Activated naive CD4-positive, alpha-beta T cell treated with anti-CD3 and anti-CD28 coated beads, Interleukin-2, amount 10 ng/mL, durations not matched to agents 7 days and 5 days (primary cell): ENCODE measurements at places on chromosomes 7 and 10.

- no peaks in the 10 kb centered on the region for H3K36me3 ChIP-seq
- peaks cover 3% of the 10 kb centered on the region for H3K4me1 ChIP-seq
- no peak overlapping the region for H3K4me3 ChIP-seq
- H3K27me3 ChIP-seq, result peaks cover 38% of the 10 kb centered on the region
Measured at GRCh38 chr10:620417-620816, 69.1 kb downstream of the DIP2C start.

GRCh38 chr10:53107711-53108110 is 335.1 kb upstream of the MBL2 start:
- no peak overlapping the region for H3K27ac ChIP-seq
- H3K4me1 ChIP-seq, result peaks cover 12% of the 10 kb centered on the region
- no peaks in the 10 kb centered on the region for H3K36me3 ChIP-seq
- no peak overlapping the region for H3K4me3 ChIP-seq
- H3K27me3 ChIP-seq, result no peaks in the 10 kb centered on the region
- no peak for DNase-seq

- H3K27ac ChIP-seq, result no peak overlapping the region
- peaks cover 15% of the 10 kb centered on the region for H3K27me3 ChIP-seq
- H3K4me1 ChIP-seq, result peaks cover 1% of the 10 kb centered on the region
- no peak for DNase-seq
- H3K4me3 ChIP-seq, result no peak overlapping the region
Measured at GRCh38 chr7:47259682-47260081, 322.2 kb downstream of the TNS3 start.

DNA sequence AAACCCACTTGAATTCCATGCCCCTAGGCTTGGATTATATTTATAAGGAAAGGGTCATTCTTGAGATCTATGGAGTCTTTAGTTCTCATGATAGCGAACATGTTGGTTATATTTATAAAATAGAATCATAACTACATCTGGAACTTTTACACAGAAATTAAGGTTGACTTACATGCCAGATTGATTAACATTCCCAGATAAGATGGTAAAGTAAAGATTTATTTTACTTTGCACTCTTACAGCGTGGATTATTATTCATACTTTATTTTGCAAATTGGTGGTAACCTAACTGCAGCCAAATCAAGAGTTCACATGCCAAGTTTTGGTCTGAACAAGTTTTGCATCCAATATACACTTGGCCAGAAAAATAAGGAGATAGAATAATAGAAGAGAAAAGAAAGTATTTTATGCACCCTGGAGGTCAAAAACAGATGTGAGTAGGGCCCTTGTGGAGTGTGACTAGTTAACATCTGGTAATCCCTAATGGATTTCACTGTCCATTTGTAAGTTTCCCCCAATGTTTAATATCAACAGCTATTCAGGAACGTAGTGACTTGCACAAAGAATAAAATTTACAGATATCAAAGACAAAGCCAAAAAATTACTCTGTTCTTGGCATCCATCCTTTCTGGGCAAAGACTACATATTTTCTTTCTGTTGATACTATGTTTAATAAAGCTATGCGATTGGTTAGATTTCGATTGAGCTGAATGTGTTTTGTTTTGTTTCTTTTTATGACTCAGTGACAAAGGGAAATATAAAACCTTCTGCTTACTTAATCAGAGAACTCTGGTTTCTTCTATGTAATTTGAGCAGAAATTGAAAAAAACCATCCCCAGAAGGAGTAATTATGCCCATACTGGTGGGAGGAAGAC is 10.1 kb upstream of the TMEM26 start:
- H3K27me3 ChIP-seq, result peaks cover 2% of the 10 kb centered on the region
- H3K4me1 ChIP-seq, result no peaks in the 10 kb centered on the region
- H3K36me3 ChIP-seq, result no peaks in the 10 kb centered on the region
- H3K27ac ChIP-seq, result no peak overlapping the region

GRCh38 chr7:140616328-140616727 is 24.3 kb downstream of the DENND2A start:
- no peaks in the 10 kb centered on the region for H3K27me3 ChIP-seq
- H3K4me3 ChIP-seq, result no peak overlapping the region
- no peaks in the 10 kb centered on the region for H3K4me1 ChIP-seq
- no peak for DNase-seq
- H3K27ac ChIP-seq, result no peak overlapping the region
- H3K36me3 ChIP-seq, result no peaks in the 10 kb centered on the region

DNA sequence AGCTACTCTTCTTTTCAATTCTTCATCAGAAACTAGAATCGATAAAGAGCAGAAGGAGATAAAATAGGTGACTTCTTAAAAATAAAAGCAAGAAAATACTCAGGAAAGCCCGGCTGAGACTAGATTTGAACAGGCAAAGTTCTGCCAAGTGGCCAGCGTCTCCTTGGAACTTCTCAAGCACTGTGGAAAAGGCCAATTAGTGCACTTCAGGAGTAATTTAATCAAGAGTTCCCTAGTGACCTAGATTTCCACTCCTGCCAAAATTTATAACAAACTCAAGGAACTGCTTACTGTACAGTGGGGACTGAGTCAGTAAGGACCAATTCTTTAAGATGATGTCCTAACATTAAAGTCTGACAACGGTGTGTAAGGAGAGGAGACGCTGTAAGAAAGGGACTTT is 57.3 kb downstream of the CHCHD3 start:
- H3K27me3 ChIP-seq, result no peaks in the 10 kb centered on the region
- peaks cover 14% of the 10 kb centered on the region for H3K36me3 ChIP-seq
- no peak overlapping the region for H3K27ac ChIP-seq

DNA sequence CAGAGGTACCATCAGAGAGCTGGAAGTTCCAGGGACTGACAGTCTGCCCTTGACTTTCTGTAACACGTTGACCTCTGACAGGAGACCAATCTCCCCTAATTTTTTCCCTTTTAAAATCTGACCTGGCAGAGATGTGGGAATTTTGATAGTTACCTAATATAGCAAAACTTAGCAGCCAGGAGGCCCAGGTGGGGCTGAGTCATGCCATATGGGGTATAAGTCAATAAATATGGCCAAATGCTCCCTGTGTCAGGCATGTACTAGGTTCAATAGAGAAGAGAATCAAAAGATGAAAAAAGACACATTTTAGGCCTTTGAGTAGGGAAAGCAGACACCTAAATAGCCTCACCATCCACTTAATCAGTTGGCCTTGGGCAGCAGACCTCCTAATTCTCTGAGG is 6.1 kb upstream of the GRK5 start:
- peaks cover 22% of the 10 kb centered on the region for H3K4me1 ChIP-seq
- no peaks in the 10 kb centered on the region for H3K36me3 ChIP-seq
- no peak overlapping the region for H3K27ac ChIP-seq
- peaks cover 8% of the 10 kb centered on the region for H3K27me3 ChIP-seq

DNA sequence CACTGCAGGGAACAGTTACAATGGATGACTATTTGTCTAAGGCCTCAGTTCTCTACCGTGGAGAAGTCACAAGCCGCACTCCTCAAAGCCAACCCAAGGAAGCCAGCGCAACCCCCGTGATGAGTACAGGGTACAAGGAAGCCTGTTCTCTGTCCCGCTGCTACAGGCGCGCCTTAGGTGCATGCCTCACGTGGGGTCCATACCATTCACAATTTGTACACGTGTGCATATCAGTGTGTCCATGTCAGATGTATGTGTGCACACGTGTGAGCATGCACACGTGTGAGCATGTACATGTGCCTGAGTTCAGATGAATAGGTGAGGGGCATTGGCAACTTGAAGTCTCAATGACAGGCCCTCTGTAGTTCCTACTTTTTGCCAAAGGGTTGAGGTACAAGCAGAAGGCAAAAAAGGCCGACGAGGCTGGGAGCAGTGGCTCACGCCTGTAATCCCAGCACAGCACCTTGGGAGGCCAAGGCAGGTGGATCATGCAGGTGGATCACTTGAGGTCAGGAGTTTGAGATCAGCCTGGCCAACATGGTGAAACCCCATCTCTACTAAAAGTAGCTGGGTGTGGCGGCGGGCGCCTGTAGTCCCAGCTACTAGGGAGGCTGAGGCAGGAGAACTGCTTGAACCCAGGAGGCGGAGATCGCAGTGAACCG is 62.8 kb downstream of the CTBP2 start:
- DNase-seq, result no peak
- H3K27ac ChIP-seq, result no peak overlapping the region
- H3K27me3 ChIP-seq, result no peaks in the 10 kb centered on the region
- H3K4me3 ChIP-seq, result no peak overlapping the region
- no peaks in the 10 kb centered on the region for H3K36me3 ChIP-seq
- H3K4me1 ChIP-seq, result no peaks in the 10 kb centered on the region

DNA sequence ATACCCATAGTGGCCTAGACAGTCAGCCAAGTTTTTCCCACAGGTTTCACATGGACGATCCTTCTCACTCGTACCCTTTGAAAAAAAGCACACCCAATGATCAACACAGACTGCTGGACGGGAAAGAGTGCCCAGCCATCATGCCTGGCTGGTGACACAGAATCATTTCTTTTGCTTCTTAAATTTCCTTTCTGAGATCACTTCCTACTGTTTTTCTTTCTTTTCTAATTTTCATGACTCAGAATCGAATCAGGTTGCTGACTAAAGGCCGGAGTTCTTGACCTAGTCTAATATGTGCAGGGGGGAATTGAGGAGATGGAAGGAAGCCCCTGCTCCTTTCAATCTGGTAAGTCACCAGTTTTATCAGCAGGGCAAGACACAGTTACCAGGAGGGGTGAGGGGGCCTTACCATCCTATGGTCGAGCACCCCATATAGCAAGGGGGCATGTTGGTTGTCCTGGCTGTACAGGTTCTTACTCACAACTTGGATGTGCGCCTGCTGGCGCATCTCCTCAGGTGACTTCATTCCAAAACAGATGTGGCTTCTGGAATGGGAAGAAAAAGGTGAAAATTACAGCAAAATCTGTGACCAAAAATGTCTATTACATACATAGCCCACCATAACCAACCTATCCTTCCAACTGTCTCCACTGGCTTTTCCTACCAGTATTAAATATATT is 3.5 kb downstream of the POLR3A start:
- DNase-seq, result no peak
- no peak overlapping the region for H3K4me3 ChIP-seq
- H3K27ac ChIP-seq, result no peak overlapping the region
- peaks cover 31% of the 10 kb centered on the region for H3K4me1 ChIP-seq
- peaks cover 3% of the 10 kb centered on the region for H3K27me3 ChIP-seq

- no peak for DNase-seq
- H3K27ac ChIP-seq, result no peak overlapping the region
- no peaks in the 10 kb centered on the region for H3K27me3 ChIP-seq
- no peaks in the 10 kb centered on the region for H3K36me3 ChIP-seq
- no peaks in the 10 kb centered on the region for H3K4me1 ChIP-seq
Measured at GRCh38 chr7:71019706-71020105, 112.2 kb upstream of the GALNT17 start.

DNA sequence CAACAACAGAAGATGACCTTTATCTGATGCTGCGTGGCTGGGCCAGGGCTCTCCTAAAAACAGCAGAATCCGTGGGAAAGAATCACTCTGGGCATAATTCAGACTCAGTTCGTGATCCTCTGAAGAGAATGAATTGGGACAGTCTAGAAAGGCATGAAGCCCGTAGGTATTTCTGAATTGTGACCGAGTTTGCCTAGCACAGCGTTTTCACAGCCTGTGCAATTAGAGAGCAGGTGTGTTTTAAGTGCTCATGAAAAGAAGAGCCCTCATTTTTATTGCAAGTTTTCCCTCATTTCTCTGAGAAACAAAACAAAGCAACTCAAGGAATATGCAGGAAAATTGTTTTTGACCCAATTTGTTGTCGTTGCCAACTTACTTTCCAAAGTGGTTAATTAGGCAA is 366.2 kb downstream of the WDR11 start:
- no peak for DNase-seq
- H3K27me3 ChIP-seq, result no peaks in the 10 kb centered on the region
- no peaks in the 10 kb centered on the region for H3K36me3 ChIP-seq

- H3K27me3 ChIP-seq, result no peaks in the 10 kb centered on the region
- H3K36me3 ChIP-seq, result peaks cover 16% of the 10 kb centered on the region
- H3K27ac ChIP-seq, result peak overlapping the region; percentile 89
- peaks cover 48% of the 10 kb centered on the region for H3K4me1 ChIP-seq
- H3K4me3 ChIP-seq, result peak overlapping the region; percentile 95
Measured at GRCh38 chr7:2242541-2243429, 759 bp downstream of the NUDT1 start.

- H3K4me1 ChIP-seq, result peaks cover 65% of the 10 kb centered on the region
- H3K27me3 ChIP-seq, result no peaks in the 10 kb centered on the region
- H3K27ac ChIP-seq, result no peak overlapping the region
- DNase-seq, result no peak
- peaks cover 43% of the 10 kb centered on the region for H3K36me3 ChIP-seq
- no peak overlapping the region for H3K4me3 ChIP-seq
Measured at GRCh38 chr7:114973147-114973546, 51.3 kb downstream of the MDFIC start.

DNA sequence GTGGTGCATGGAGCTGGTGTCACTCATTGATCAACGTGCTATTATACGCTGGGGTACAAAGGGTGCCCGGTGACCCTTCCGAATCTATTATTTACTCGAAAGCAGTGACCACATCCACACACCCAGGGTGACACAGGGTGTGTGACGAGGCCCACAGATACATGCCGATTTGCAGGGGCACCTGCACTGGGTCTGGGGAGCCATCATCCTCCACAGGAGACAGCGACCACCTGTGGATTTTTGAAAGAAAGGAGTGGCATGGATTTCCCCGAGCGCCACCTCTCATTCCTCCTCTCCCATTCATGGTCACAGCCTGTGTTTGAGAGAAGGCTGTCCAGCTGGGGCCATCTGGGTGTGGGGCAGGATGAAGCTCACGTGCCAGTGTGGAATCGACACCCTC is 249.7 kb downstream of the PAXIP1 start:
- no peaks in the 10 kb centered on the region for H3K36me3 ChIP-seq
- no peak overlapping the region for H3K27ac ChIP-seq
- no peaks in the 10 kb centered on the region for H3K27me3 ChIP-seq
- no peak for DNase-seq
